Sciatic nerve (tissue), 2 donors: ENCODE measurements at places on chromosomes 4 and X.

DNA sequence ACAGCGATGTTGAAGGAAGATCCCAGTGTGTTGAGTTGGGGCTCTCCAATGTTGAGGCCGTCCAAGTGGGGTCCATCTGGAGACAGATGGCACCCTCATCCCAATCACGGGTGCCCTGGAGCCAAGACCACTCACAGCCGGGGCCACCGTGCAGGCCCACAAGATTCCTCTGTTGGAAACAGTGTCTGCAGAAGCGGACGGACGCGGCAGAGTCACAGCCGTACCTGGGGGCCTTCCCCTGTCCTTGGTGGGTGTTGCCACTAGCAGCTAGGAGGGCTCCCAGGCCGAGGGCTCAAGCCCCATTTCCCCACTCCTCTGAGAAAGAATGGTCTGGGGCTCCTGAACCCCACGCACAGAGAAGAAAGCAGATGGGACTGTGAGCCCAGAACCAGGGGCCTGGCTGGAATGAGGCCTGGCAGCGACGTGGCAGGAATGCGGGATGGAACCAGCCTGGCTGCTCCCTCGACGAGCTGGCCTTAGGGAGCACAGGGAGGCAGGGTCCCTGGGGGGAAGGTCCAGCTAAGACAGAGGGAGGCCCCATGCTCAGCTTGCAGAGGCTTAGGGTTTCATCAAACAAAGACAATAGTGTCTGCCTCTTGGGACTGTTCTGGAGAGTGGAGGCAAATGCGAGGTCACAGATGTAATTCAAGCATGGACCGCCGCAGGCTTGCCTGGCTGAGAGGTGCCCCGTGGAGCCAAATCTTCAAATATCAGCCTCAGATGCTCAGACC lies 228.9 kb downstream of the AFAP1 start:
- DNase-seq, result no peak

DNA sequence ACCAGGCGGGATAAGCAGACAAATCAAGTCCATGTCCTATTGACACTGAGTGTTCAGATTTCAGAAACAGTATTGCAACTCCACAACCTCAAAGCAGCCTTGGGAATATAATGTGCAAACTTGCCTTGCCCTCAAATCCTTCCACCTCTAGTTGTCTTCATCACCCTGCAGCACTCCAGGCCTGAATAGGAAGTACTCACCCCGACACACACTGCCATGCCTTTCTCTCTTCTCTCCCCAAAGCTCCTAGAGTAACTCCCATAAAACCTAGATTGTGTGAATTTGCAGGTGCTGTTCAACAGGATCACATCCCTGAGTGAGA lies 19.6 kb downstream of the ACSL1 start:
- no peak for DNase-seq

GRCh38 chr4:121330180-121330665 lies 50.6 kb downstream of the QRFPR start:
- DNase-seq, result no peak

- DNase-seq, result no peak
Observed at GRCh38 chr4:29390921-29391320, 1329.2 kb upstream of the PCDH7 start.

- DNase-seq, result no peak
Observed at GRCh38 chr4:111854494-111855087, 290.7 kb upstream of the FAM241A start.

DNA sequence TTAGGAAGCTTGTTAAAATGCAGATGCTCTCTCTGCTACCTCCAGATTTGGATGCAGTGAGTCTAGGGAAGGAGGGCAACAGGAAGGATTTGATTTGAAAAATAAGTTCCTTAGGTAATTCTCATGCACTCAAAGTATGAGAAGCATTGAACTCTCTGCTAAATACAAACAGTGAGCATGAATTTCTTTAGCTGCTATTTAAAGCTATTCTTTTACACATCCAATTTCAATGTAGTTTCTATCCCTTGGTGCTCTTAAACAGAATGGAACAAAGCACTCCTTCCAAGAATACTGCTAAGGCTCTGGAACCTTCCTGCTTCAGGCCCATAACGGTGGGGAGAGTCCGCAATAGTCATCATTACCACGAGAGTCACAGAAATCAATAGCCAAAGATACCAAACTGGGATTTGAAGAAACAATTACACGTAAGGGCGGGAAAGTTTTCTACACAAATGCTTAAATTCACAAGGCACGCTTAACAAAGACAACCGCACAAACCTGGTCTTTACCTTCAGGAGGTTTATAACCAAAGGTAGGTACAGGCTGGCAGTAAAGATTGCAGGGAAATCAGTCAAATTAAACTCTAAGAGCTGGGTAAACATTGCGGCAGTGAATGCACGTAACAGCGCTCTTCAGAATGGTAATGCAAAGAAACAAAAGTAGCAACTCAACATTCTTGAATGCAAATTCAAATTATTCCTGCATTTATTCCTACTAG lies 123.2 kb upstream of the NAP1L5 start:
- no peak for DNase-seq

GRCh38 chr4:128590773-128591172 lies 218.7 kb upstream of the JADE1 start:
- DNase-seq, result no peak

GRCh38 chrX:119155416-119156035 lies 27.9 kb upstream of the KIAA1210 start:
- DNase-seq, result no peak

GRCh38 chrX:29851857-29852605 lies 363.3 kb upstream of the MAGEB2 start:
- no peak for DNase-seq

DNA sequence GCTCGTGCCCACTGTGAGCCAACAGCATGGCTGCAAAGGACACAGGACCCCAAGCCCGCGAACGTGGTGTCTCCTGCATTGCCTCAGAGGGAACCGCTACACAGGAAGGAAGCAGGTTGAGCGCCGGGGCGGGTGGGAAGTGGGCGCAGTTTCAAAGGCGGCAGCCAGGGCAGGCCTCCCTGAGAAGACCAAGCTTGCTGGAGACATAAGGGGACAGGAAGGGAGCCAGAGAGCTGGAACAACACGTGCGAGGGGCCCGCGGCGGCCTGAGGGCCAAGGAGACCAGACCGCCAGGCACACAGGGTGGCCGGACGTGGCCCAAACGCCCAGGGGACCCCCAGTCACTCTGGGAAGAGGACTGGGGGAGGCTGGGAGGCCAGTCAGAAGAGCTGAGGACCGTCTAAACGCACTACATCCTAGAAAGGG lies 32.0 kb downstream of the CTBP1 start:
- no peak for DNase-seq

DNA sequence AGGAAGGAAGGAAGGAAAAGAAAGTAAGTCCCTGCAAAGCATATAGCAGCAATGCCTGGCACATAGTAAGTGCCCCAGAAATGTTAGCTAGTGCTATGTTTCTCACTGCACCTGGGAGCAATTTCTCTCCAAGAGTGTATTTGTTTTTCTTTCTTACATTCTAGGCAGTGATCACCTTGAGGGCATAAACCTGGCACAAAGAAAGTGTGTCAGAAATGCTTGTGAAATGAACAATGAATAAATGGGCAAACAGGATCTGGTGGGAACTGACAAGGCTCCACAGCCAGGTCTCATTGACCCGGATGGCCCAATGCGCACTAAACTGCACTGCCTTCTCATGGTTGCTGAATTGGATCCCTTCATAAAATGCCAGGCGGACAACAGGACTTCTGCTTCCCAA lies 316.4 kb downstream of the LDB2 start:
- DNase-seq, result no peak

- no peak for DNase-seq
Observed at GRCh38 chrX:155673338-155673737, 60.6 kb upstream of the TMLHE start.
